ENCODE measurements at places on chromosomes 5 and 9.
A peak's percentile ranks its signal among the peaks of the same experiment; 100 is the strongest.

- DNase-seq: no peak
These were observed 4.8 kb upstream of the NRARP start for GRCh38 chr9:137306850-137307254.

GRCh38 chr5:16700081-16700480 lies 83.3 kb upstream of the RETREG1 start:
- no peak for DNase-seq

DNA sequence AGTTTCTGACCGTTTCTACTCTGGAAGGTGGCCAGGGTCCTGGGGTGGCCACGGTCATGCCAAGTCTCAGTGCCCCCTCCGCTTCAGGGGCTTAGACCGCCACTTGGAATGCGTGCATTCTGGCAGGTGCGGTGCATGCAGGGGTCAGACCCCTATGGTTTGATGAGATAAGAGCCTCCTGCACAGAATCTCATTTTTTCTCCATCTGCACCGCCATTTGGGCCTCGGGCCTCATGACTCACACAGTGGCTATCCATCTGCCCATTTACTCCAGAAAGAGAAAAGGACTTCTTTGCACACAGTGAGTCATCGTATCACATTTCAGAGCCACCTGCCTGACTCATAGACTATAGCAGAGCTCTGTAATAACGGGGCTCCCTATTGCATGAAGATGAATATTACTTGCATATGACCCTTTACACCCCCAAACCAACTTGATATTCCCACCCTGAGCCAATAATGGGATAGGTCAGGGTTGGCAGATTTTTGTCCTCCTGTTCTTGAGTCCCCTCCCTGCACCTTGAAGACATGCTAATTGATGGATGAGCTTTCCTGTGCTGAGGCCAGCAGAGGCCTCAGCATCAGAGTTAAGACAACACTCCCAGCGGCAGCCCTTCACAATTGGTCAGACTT lies 157.4 kb downstream of the NR3C1 start:
- DNase-seq: no peak

DNA sequence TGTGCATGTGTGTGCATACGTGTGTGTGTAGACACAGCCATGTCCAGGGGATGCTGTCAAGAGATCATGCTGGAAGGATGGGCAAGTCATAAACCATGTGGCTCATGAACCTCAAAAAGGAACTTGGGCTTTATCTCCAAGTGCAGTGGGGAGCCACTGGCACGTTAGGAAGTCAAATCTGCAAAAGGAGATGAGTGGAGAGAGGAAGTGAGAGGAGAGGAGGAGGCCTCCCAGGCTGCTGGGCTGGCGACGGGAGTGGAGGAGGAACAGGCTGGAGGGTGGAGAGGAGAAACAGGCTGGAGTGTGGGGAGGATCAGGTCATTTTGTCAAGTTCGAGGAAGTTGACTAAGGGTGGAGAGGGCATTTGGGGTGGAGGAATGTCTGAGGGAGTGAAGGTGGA lies 29.2 kb upstream of the TIFAB start:
- no peak for DNase-seq

DNA sequence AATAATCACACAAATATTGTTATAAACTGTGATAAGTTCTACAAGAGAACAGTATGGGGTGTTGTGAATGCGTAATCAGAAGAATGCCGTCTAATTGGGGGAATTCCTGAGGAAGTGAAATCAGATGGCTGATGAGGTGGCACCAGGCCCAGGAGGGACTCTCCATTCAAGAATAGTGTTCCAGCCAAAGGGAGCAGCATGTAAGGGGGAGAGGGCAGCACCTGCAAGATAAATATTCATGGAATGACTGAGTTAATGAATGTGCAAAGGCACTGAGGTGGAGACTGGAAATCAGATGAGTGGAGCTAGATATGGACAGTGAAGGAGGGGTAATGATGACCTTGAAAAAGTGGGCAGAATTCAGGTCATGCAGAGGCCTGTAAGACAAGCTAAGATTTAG lies 250.6 kb downstream of the ARRDC3 start:
- no peak for DNase-seq

DNA sequence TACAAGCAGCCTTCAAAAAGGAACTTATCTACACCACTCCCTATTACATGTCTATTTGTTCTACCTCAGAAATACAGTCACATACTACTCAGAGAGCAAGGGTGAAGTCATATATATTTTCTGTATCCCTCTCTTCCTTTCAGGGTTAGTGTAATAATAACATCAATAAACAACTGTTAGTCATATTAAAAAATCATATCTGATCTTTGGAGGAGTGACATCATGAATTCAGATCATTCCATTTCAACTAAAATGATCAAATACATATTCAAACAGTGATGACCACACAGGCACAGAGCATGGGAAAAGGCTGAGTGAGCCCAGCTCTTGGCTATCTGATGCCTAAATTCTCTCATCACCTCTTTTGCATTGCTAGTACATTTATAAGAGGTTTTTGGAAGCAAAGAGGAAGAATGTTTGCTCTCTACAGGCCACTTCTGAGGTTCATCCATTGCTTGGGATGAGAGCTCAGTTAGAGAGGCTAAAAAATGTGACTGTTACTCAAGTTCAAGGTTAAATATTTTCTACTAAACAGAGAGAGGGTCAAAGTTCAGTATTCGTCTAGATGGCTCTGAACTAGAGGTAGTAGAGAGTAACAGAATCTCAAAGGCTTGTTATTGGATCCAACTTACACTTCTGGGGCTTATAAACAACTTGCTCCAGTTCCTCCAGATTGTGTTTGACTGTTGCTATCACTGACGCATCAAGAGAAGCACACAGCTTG lies 39.0 kb downstream of the RIGI start:
- DNase-seq: no peak

DNA sequence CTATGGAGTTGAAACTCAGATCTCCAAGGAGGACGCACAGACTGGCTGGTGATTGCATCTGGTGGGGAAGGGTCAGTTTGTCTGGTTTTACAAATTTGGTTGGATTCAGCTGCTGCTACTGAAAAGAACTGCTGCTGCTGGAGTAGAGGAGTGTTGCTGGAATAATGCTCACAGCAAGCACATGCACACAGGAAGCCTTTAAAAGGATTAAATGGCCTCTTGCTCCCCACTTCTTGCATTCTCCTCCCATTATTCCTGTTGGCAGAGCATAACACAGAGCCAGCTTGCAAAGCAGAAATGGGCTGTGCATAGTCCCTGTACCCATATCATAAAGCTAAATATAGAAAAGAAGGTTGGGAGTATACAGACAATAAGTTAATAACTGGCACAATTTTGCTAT lies 16.6 kb downstream of the ZNF474 start:
- no peak for DNase-seq

DNA sequence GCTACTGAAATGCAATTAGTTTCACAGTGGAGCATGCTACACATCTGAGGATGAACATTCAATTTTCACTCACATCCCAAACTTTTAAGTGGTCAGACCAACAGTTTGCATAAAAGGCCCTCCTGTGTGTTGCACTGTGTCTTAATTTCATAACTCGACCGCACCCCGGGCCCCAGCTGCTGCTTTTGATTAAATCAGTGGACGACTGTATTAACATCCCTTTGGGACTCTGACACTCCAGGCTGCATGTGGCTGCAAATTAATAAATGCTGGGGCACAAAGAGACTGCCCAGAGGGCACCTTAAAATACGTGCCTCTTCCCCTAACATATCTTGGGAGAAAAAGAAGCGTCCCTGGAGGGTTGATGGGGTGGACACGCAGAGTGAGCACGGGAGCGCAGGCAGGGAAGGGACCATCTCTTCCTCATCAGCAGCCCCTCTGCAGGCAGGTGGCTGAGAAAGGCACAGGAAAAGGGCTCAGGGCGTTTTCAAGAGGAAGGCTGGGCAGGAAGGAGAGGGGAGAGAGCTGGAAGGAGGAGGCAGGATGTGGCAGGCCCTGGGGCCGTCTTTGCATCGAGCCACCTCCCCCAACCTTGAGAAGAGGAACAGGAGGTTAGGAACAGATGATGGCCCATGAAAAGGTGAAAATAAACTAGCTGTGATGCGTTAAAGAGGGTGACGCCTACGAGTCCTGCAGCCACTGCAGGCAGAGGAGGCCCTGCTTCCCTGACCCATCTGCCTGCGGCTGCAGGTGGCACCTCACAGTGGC lies 18.6 kb downstream of the MED10 start:
- DNase-seq: no peak

DNA sequence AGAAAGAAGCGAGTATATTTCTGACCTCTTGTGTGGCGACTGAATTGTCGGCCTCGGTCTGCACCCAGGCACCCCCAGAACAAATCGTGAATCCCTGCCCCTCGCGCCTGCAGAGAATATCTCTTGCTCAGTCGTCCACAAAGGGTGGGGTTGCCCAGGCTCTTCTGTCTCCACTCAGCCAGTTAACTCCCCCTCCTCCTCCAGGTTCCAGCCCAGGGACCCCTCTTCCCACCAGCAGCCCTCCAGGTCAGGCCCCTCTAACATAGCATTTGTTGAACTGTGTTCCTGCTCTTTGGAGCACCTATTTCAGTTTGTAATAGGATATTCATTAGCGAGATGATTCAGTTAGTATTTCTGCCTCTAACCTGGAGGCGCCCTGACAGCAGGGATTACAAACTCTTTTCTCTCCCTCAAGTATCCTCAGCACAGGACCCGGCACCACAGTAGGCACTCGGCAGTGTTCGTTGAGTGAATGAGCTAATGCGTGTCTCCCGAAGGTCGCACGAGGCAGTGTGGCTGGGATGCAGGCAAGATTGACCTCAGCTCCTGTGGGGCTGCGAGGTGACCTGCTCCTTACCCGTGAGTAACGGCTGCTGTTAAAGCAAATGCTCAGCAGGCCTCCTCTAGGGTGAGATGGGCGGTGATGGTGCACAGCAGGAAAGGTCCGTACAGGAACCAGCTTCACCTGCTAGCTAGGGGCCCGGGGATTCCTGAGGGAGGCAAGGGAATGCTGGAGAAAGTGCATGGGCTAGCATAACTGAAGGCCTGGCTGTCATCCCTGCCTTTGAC lies 25.8 kb downstream of the ZBTB34 start:
- no peak for DNase-seq

DNA sequence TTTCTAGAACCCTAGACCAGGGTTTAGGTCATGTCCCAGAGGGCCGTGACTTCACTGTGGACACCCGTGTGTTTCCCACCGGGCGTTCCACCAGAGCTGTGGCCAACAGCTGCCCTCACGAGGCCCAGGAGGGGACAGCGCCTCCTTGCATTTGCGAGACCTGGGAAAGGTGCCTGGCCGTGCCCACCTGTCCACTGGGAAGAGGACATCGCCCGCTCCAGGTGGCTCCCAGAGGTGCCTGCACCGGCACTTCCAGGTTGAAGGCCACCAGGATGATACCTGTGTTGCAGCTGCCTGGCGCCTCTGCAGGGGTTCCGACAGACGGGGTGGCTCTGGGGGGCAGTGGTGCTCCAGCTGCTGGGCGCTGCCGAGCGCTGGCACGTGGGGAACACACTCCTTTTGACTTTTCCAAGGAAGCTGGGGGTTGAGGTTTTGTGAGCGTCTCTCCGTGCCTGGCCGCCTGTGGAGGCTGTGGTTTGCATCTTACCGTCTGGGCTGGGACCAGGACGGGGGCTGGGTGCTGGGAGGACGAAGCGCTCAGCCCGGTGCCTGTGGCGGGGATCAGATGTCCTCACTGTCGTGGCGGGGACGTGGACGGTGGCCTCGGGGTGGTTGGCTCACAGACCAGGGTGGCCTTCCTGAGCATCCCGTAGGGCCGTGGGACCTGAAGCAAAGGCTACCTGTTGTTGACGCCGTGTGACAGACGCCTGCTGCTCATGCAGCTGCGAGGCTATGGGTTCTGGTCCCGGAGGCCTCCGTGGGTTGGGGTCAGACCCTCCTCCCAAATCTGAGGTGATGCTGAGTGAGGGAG lies 19.2 kb downstream of the NKD2 start:
- no peak for DNase-seq

DNA sequence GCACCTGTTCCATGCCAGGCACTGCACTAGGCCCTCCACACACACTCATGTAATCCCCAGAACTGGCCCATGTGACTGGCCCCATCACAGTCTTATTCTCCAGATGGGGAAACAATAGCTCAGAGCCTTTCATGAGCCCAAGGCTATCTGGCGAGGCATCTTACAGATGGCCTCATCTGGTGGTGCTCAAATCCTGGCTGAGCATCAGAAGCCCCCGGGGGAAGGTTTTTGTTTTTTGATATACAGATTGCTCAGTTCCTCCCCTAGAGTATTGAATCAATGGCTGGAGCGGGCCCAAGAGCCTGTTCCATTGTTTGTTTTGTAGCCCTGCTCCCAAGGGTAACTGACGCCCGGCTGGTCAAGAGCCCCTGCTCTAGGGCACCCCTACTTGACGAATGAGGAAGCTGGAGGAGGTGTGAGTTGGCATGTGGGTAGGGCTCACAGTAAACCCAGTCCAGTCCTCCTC lies 145.3 kb upstream of the RAPGEF1 start:
- DNase-seq: peak; percentile 40
